Dermis blood vessel endothelial cell (primary cell): ENCODE measurements at places on chromosomes 2 and 18. TPM values are rescaled to one million over a fixed set of nuclear protein-coding genes. Genes with fewer than 3 reads are reported as not detected.

The ACMSD gene
- 0.09 and 0.34 TPM in 2 replicates for total RNA-seq

The PLEKHH2 gene
- 0.14 and 1.5 TPM in 2 replicates for total RNA-seq

The GAREM2 gene
- 0.37 and 0.68 TPM in 2 replicates for total RNA-seq

The EPB41L5 gene
- 30.2 and 30.8 TPM in 2 replicates for total RNA-seq

The UGT1A3 gene
- not detected in 2 replicates for total RNA-seq

The CHMP1B gene
- 71.8 and 89.3 TPM in 2 replicates for total RNA-seq

The DYNC1I2 gene
- total RNA-seq = 164 and 211 TPM in 2 replicates

The NEU4 gene
- total RNA-seq = not detected in 2 replicates
